ENCODE measurements at places on chromosomes 11 and 22.

- no peak for DNase-seq
Observed at GRCh38 chr22:50032941-50033601, 20.5 kb upstream of the IL17REL start.

GRCh38 chr22:38700270-38700788 is 414 bp downstream of the JOSD1 start:
- peak; percentile 41 for DNase-seq

DNA sequence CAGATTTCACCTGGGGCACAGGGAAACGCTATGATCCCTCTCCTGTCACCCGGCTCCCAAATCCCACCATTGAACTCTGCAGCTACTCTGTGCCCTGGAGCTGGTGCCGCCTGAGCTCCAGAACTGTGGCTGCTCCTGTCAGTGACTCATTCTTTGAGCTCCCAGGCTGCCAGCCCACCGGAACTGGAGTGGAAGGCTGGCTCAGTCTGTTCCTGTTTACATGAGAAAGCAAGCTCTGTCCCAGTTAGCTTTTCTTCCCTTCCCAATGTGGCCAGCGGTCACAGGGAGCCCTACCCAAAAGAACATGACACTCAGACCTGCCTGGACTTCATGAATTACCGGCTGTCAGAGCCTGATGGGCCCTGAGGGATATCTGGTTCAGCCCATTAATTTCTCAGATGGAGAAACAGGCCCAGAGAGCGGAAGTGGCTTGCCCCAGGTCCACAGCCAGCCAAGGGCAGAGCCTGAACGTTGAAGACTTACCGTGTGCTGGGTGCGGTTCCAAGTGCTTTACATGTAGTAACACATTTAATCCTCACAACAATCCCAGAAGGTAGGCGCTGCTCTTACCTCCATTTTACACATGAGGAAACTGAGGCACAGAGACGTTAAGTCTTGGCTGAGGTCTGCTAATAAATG is 23.8 kb upstream of the IGSF22 start:
- DNase-seq = peak; percentile 60

- no peak for DNase-seq
Observed at GRCh38 chr22:44898236-44898635, 111.6 kb downstream of the PHF21B start.

- DNase-seq = no peak
Observed at GRCh38 chr22:48313175-48313830, 1514.4 kb downstream of the BRD1 start.

Data from RWPE1 (cell line).